Cardiac ventricle fibroblast (primary cell): ENCODE measurements at places on chromosomes 4 and X. TPM values are rescaled to one million over a fixed set of nuclear protein-coding genes. Genes with fewer than 3 reads are reported as not detected.

TIMM8A gene
- total RNA-seq, result 5.6 and 7.3 TPM in 2 replicates

ASB12 gene
- not detected in 2 replicates for total RNA-seq

AMBN gene
- total RNA-seq, result not detected in 2 replicates

IGSF1 gene
- total RNA-seq, result 0.05 TPM in 1 of 2 replicates, not detected in the other

UGT2B28 gene
- not detected in 2 replicates for total RNA-seq
